Epithelial cell of proximal tubule (primary cell): ENCODE measurements at places on chromosomes 13 and 19.

- no peak for DNase-seq
These were observed 979.7 kb upstream of the SLC10A2 start for GRCh38 chr13:104045907-104046306.

- DNase-seq: no peak
These were observed 26.8 kb upstream of the SACS start for GRCh38 chr13:23460309-23460708.

GRCh38 chr19:29845574-29846176, 33.9 kb downstream of the CCNE1 start:
- DNase-seq: no peak

GRCh38 chr19:38265213-38265861, 964 bp downstream of the SPINT2 start:
- no peak for DNase-seq

DNA sequence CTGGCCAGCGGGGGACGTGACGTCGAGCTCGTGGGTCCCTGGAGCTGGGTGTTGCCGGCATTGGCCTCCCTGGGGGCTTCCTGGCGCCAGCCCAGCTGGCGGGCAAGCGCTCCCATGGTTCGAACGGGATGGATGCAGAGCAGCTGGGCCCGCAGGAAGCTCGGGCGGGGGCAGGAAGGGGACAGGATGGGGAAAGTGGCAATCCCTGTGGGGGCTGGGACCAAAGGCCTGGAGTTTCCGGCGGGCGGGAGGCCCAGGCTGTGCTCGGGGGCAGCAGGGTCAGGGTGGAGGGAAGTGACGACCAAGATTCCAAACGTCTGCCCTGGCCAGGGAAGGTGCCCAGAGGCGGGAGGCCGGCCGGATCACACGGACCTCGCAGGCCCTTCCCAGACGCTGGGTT, 19.3 kb downstream of the PALM start:
- DNase-seq: no peak

DNA sequence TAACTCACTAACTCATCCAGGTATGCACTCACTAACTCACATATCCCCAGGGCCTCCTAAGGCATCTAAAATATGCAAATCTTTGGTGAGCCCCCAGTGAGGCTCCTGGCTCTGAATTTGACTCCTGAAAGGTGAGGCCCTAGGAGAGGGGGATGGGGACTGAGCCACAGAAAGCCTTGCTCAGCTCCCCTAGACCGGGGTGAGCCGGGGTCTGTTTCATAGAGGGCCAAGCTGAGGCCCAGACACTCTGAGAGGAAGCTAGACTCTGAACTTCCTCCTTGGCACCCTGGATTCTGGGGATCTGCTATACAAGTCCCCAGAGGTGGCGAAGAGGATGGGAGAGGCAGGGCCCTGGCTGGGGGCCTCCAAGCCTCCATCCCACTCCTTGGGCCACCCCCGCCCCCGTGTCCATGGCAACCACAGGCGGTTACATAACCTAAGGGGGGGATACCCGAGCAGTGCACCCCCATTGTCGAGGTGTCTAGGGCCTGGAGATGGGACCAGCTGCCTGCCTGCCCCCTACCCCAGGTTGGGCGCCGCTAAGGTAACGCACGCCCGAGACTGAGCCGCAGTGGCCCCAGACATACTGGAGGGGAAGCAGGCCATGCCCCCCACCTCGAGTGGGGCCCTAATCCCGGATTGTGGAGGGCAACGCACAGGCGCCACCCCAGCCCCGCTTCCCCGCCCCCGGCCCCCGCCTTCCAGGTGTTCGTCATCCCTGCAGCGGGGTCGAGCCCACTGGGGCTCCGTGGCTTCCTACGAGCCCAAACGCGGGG, 646 bp downstream of the ABHD8 start:
- no peak for DNase-seq

DNA sequence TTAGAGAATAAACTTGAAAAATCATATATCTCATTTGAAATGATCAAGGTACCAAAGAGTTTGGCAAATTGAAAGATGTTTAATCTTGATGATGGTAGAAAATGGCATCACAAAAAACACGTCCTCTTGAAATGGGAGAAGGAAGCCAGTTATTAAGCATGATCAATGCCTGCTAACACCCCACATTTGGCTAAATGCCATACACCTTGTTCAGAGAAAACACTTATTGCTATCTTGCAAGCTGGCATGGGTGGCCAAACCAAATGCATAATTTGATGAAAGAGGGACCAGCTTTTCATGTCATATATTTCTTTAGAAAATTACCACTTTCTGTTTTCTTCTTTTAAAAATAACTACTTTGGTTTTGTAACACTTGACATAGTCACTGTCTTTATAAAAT, 141.3 kb downstream of the ZAR1L start:
- no peak for DNase-seq

DNA sequence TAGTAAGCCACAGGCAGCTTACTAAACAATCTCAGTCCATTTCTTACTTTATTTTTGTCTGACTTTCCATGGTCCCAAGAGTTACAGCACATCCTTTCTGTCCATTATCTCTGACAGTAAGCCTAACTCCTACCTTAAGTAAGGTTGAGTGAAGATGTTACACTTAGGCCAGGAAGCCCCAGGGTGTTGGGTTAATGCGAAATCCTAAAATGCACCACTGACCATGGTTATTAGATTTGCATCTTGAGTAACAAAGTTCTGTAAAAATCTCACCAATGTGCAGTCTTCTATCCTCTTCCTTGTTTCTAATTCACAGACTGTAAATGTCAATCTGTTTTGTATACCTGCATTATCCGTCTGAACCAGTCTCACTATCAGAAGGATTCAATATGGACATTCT, 462.5 kb downstream of the FGF14 start:
- DNase-seq: no peak

GRCh38 chr19:1672038-1672768, 19.8 kb upstream of the TCF3 start:
- DNase-seq: no peak

- DNase-seq: no peak
These were observed 1.6 kb upstream of the APOC1 start for GRCh38 chr19:44912854-44913253.

- no peak for DNase-seq
These were observed 5.4 kb downstream of the KANK2 start for GRCh38 chr19:11191934-11192333.

DNA sequence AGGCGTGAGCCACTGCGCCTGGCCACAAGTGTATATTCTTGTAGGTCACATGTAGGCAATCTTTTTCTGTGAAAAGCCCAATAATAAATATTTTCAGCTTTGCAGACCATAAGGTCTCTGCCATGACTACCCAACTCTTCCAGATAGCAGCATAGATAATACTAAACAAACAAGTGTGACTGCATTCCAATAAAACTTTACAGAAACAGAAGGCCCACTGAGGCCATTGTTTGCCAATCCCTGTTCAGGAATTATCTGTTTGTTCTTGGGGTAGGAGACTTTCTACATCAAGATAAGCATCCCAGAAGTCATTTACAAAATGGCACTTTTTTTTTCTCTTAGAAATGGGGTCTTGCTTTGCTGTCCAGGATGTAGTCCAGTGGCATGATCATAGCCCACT, 2.8 kb upstream of the ZNF329 start:
- DNase-seq: no peak

GRCh38 chr13:23579072-23579895, 9.1 kb downstream of the TNFRSF19 start:
- DNase-seq: no peak

DNA sequence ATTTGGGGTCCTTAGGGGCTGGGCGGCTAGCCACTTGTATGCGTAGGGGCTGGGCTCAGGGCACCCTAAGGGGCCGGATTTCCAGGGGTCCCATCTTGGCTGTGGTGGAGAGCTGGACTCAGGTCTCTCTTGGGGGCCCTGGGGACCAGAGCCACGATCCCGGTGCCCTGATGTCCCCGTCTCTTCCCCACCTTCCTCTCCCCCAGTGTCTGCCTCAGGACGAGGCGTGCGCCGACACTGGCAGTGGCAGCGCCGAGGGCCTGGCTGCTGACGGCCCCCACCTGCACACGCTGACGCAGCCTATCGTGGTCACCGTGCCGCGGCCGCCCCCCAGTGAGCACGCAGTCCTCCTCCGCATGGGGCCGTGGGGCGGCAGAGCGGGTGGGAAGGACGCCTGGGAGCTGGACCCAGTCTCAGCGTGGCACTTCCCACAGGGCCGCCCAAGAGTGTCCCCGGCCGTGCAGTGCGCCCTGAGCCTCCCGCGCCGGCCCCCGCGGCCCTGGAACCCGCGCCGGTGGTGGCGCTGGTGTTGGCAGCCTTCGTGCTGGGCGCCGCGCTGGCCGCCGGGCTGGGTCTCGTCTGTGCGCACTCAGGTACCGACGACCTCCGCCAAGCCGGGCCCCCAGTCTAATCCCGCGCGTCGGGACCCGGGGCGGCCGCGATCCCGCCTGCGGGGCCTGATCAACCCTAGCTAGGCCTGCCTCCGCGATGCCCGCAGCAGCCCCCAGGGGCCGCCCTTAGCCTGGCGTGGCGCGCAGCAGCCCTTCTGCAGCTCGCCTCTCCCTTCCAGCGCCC, 2.7 kb upstream of the SNAPC2 start:
- no peak for DNase-seq

DNA sequence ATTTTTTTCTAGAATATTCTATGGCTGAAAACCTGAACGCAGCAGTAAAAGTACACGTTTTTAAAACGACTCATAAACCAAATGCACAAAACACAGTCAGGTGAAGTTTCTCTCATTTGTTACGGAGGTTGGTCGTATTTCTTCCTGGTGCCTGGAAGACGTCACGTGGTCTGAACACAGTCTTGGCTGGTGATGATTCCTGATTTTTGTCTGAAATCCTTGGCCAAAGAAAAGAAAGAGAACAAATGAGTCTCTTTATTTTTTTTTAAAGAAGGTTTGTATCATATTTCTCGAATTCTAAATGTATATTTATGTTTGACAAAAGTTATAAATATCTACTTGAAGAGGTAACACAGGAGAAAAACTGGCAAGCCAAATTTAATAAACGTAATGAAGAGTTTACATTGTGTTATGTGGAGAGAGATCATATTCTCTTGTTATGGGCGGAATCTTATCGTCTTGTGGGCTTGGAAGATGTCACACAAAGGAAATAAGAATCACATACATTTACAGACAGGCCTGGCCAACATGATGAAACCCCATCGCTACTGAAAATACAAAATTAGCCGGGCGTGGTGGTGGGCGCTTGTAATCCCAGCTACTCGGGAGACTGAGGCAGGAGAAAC, 10.0 kb upstream of the PNMA8A start:
- DNase-seq: no peak
